ENCODE measurements at places on chromosomes 1 and 21. TPM values are rescaled to one million over a fixed set of nuclear protein-coding genes. Genes with fewer than 3 reads are reported as not detected.

GRCh38 chr21:23690316-23690715 lies 1917.0 kb downstream of the MRPL39 start:
- no peak for DNase-seq

GRCh38 chr1:64019818-64020217 lies 183.6 kb upstream of the UBE2U start:
- DNase-seq = peak; percentile 63

GRCh38 chr1:35555601-35556477 lies 1.4 kb downstream of the KIAA0319L start:
- no peak for DNase-seq

GRCh38 chr1:234617131-234617985 lies 7.4 kb upstream of the IRF2BP2 start:
- DNase-seq = no peak

- no peak for DNase-seq
These were observed 86.3 kb upstream of the VANGL1 start for GRCh38 chr1:115555446-115555845.

DNA sequence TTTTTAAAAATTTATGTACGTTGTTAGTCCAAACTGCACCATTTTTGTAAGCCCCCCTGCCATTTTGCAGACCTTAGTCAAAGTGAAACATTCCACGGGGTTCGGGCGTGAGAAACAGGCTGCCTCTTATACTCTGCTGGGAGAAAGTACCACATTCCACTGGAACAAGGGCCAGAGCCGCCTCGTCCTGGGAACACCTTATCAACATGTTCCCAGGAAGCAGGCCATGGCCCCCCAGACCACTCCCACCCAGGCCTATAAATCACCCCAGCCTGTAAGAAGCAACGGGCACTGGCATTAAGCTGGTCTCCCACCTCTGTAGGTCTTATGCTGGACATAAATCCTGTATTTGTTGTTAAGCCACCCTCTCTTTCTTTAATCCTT lies 854 bp upstream of the ZRANB2 start:
- DNase-seq = peak; percentile 2

DNAJC28 gene
- total RNA-seq = 1.8 TPM

TMEM81 gene
- total RNA-seq = 2.1 TPM
